CD4-positive, alpha-beta T cell treated with Interleukin-12 subunit alpha and Interleukin-12 subunit beta, for 1 hour (primary cell): ENCODE measurements at places on chromosomes 3 and 15.

- no peak for DNase-seq
Observed at GRCh38 chr3:58607816-58608215, 30.6 kb upstream of the FAM107A start.

DNA sequence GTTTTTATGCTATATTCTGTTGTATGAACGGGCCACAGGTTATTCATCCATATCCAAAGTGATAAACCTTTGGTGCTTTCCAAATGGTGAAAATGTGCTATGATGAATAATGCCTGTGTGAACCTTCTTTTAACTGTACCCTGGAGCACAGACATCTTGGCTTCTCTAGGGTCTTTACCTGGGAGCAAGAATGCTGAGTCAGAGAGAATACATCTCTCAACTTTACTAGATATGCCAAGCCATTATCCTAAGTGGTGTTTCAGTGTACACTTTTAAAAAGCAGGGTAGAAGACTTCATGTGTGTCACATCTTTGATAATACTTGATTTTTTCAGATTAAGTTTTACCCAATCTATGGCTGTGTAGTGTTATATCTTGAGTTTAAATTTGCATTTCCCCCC is 23.5 kb upstream of the XYLB start:
- DNase-seq = no peak

GRCh38 chr3:117398141-117398899 is 688.7 kb downstream of the TUSC7 start:
- no peak for DNase-seq

- no peak for DNase-seq
Observed at GRCh38 chr3:23940775-23941174, 4.3 kb upstream of the NR1D2 start.

DNA sequence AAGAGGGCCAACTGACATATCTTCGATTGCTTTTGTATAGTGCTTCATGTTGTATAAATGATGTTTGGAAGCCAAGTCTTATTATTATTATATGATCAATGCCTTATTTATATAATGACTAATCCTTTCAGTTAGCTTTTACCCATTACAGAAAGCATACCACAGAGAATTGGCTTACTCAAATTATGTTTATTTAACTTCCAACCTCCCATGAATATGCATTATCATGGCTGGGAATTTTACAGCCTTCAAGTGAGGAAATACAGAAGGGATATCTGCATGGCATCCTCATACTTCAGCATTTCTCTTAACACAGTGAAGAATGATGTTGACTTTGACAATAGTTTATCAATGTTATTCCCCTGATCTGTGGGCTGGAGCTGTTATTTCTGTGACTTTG is 225.9 kb upstream of the GAP43 start:
- DNase-seq = no peak

DNA sequence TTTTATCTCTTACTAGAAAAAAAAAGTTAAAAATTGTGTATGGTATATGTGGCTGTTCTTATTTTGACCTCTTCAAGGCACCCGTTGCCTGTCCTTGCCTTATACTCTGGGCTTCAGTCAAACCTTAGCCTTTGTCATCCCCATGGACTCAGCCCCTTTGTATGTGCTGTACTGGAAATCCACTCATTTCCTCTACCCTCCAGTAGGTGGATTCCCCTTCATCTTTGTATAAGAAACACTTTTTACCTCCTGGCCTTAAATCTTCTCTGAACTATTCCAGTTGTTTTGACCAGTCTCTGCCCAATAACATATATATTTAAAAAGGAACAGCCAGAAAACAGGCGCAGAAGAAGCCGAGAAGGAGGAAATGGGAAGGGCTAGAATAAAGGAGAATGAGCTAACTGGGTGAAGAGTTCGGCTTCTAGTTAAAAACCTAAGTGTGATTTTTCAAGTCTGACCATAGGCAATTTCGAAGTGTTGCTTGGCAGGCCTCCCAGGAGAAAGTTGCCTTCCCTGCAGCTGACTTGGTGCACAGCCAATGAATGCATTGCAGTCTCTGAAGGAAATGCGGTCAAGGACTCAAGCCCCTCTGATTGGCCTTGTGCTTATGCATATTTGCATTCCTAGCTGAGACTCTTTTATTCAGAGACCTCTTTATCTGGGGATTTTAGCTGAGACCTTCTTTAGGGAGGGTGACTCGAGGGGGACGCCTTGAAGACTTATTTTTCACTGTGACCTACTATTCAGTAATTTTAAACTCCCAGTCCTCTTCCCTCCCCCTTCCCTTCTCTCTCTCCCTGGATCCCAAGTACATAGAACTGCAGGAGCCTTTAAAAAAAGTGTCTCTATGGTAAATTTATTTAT is 277.4 kb downstream of the ROBO1 start:
- DNase-seq = no peak

DNA sequence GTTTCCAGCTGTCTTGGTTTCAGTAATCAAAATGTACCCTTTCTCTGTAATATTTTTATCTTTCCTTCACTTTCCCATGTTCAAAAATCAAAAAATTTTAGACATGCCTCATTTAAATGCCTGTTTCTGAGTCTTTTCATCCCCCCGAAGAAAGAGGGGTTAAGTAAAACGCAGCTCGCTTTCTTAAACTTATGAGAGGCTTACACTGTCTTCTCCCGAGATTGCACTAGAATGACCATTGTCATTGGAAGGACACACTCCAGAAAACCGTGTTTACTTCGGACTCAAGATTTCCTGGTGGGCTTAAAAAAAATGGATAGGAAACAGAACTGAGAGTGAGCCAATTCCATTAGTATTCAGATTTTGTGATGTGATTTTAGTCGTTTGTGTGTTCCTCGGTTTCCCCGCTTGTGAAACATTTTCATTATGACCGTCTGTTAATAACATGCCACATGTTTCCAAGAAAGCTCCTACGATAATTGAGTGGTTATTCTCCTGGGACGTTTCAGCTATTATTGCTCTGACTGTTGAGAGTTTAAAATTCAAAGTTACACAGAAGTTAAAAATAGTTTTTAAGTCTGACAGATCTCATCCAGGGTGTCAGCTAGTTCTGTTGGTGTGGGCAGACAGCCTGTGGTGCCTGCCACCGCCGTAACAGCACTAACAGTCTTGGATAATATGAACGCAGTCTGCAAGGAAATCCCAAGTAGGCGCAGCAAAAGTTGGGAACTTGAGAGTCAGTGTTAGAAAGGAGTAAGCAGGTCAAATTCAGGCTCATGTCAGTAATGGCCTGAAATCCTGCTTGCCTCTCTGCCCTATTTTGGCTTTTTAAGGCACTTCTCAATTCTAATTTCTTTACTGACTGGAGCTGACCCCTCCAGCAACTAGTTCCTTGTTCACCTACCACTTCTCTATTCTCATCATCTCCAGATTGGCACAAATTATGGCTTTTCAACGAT is 1.5 kb downstream of the CRYBG3 start:
- no peak for DNase-seq

DNA sequence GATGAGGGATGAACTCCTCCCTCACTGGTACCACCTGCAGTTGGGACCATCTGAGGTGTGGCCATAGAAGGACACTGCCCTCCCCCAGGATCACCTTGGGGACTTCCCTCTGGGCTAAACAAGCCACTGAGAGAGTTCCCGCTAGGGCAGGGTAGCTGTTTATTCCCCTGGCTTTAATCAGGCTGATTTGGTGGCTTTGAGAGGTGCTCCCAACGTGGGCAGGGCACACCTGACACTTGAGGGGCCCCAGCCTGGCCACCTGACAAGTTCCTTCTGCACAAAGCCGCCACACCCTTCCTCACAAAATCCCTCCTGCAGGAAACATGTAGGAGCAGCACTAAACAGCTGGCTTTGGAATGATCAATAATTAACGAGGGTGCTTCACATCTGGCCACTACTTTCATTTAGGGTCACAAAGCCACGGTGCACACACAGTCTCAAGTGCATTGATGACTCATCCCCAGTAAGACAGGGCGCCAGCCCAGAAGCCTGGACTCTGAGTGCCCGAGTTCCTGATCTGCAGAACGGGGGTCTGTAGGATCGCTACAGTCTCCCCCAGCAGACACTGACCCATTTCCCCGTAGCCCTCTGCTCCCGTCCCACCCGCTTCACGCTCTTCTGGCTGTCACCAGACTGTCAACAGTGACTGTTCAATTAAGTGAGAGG is 75.1 kb downstream of the ATP10A start:
- no peak for DNase-seq

GRCh38 chr3:153621953-153622352 is 459.9 kb downstream of the RAP2B start:
- DNase-seq = peak; percentile 36

GRCh38 chr3:143265501-143266070 is 146.0 kb downstream of the CHST2 start:
- DNase-seq = no peak

- DNase-seq = no peak
Observed at GRCh38 chr3:168396861-168397260, 301.1 kb upstream of the GOLIM4 start.

DNA sequence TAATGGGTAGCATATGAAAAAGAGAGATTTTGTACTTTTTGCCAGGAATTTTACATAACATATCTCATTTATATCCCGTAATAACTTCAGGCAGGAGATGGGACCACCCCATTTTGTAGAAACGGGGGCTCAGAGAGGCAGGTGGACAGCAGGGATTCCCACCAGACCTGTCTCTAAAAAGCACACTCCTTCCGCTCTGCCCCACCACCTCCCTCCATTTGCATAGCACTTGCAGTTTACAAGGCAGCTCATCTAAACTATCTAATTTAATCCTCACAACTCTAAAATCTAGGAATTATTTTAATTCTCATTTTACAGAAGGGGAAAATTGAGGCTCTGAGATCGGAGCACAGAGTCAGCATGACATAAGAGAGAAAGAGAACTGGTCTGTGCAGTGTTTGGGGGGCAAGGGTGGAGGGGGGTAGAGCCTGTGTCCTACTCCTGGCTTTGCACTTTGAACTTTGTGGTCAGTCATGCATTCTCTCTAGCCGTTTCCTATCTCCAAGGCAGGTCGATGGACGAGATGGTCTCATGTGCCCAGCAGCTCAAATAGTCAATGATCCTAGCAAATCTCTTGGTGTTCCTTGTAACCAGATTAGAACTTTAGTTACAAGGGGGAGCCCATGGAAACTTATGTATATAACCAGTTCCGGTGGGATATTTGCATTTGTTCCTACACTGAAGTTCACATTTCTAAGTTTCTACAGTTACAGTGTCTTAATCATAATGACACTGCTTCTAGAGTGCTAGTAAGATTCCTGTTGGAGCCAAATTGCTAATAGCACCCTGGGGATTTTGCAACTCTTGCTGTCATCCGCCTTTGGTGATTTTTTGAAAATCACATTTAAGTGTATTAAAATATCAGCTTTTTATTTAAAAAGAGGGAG is 18.6 kb downstream of the CRYGS start:
- no peak for DNase-seq

DNA sequence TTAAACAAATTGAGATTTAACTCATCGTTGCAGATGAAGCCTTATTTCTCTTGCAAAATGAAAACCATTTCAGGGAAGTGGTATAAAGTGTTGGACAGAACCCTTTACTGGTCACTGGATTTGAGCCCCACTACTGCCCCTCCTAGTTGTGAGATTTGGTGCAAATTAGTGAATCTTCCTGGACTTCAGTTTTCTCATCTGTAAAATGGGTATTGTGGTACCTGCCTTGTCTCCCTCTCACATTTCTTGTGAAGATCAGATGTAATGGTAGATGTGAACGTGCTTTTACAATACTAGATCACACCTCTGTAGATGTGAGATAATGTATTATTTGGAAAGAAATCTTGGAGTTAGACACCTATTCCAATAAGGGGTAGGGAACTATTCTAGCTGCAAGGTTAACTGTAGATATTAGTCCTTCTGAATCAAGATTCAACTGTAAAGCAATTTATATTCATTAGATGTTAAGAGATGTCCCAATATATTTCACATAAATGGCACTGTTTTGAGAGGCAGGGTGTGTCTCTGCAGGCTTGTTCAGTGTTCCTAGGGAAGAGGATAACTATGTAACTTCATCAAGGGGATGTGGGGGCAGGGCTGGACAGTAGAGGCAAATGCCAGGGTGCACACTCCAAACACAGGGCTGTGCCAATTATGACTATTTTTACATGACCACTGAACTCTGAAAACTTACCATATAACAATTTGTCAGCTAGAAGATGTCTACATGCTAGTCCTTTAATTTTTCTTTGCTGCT is 112.4 kb upstream of the PFN2 start:
- DNase-seq = no peak

GRCh38 chr3:48636149-48636655 is 941 bp upstream of the SLC26A6 start:
- no peak for DNase-seq

- peak; percentile 63 for DNase-seq
Observed at GRCh38 chr3:40191850-40192448, 117.6 kb upstream of the EIF1B start.

GRCh38 chr3:161177991-161178390 is 43.1 kb upstream of the NMD3 start:
- DNase-seq = no peak

GRCh38 chr15:78944202-78944625 is 632 bp downstream of the CTSH start:
- DNase-seq = no peak

DNA sequence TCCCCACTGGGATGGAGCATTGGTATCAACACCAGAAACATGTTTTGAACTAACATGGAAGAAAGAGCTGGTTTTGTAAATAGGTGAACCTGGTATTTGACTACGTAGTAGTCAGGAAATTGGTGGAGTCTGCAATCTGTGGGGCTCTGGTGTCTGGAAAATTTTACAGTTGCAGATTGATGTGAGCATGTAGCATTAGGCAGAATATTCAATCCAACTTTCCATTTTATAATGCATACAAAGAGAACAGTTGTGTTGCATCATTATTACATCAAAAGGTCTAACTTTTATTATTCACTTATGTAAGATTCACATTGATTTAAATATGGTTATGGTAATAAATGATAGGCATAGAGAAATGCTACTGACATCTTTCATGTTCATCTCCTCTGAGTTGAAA is 340.0 kb downstream of the ZNF385D start:
- no peak for DNase-seq

DNA sequence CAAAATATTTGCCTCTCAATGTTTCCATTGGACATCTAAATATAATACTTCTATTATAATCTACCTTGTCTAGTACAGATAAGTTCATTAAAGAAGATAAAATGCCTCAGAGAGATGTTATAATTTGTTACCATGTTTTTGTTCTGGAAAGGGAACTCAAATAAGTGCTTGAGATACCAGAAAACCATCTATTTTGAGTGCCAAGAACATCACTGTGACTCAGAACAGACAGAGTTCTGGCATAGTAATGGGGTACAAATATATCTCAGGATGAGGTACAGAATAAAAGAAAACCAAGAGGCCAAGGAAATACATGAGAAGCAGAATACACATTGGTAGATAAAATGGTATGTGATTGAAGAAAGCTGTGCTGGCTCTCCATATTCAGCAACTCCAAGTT is 58.9 kb downstream of the IMPG2 start:
- DNase-seq = no peak

- DNase-seq = no peak
Observed at GRCh38 chr15:40928821-40929659, at the start of gene DLL4. Gene DLL4 (plus strand): TSS chr15:40929340. CDS start chr15:40929669, 329 bp downstream.
